Choroid plexus epithelial cell (primary cell): ENCODE measurements at places on chromosomes 11 and 22.

DNA sequence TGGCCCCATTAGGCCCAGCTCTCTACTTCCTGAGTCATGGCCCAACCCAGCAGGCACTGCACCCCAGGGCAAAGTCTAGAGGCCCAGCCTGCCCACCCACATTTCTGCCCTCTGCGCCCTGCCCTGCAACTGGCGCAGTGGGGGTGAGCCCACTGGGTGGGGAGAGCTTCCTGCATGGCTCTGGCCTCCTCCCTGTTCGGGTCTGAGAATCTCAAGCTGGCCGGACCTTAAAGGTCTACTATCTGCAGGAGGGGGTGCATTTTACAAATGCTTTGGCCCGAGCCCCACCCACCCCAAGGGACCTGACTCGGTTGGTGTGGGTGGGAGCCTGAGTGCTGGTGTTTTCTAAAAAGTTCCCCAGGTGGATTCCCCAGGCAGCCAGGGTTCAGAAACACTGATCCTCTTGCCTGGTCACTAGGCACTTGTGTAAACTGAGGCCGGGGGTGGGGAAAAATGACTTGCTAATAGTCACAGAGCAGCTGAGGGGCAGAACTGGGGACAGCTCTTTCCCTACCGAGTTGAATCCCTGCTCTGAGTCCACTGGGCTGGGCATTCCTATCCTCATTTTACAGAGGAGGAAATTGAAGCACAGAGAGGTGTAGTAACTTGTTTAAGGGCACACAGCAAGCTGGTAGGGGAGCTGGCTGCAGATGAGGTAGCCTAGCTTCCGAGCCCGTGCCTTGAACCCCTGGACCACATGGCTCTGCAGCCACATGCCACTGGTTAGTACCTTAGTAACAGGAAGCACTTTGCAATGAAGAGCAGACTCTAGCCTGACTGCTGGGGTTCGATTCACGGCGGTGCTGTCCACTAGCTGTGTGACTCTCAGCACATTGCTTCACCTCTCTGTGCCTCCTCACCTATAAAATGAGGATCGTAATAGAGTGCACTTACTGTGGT lies 36.3 kb downstream of the CD82 start:
- DNase-seq = no peak

DNA sequence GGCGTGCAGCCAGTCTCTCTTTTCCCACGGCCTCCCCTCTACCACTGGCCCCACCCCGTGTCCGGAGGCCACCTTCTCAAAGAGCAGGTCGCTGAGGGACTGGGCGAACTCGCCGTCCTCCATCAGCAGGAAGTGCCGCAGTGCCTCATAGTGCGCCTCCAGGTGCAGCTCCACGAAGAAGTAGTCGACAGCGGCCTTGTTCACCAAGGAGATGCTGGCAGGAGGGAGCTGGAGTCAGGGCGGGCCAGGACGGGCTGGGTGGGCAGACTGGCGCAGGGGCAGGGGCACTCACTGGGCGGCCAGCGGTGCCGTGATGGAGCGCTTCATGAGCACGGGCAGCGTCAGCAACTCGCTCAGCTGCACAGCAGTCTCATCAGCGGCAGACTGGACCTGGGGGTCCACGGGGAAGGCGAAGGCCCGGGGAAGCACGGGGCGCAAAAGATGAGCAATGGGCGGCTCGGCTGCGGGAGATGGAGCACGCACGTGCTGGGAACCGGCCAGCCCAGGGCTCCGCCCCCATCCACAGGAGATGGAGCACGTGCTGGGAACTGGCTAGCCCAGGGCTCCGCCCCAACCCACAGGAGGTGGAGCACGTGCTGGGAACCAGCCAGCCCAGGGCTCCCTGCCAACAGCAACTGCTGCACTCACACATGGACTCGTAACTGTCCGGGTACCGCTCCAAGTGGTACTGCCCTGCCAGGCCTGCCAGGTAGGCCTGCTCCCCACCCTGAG lies 18.4 kb downstream of the SELENOO start:
- DNase-seq = peak; percentile 94

DNA sequence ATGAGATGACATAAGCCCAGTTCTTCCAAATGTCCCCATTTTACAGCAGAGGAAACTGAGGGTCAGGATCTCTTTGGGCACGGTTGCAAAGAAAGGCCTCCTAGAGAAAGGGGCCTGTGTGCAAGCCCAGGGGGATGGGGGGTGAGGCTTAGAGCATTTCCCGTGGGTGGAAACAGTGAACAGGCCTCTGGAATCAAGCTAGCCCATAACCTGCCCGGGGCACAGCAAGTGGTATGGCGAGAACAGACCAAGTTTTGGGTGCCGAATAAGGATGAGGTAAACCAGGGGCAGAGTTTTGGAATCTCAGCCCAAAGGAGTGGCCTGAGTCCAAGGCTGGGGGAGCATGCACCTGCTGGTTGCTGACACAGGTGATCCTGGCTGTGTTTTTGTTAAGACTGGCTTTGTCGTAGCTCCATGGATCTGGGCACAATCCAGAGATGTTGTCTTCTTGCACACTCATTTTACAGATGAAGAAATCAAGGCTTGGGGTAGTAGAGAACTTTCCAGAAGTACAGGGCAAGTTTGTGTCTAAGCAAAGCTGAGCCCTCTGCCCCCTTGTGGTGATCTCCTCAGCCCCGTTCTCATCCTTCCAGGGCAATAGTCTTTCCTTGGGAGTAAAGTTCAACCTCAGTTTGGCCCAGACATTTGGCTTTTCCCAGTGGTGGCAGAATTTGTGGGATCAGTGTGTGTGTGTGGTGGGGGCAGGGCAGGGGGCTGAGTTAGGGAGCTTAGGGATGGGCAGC lies 53.5 kb upstream of the MYEOV start:
- peak; percentile 44 for DNase-seq

DNA sequence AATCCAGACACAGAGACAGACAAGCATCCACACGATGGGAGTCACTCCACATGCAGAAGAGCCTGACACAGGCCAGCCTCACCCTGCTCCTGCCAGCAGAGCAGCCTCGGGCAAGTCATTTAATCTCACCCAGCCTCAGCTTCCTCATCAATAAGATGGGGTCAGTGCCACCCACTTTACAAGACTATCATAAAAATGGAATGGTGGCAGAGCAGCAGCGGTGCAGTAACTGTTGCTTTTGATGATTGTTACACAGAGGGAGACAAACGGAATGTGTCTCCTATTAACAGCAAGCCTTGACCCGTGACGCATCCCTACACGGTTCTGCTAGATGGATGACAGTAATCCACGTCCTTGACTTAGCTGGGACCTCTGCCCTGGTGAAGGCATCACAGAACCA lies 26.0 kb upstream of the ARFGAP3 start:
- DNase-seq = no peak

- DNase-seq = no peak
These were observed 17.6 kb upstream of the CADM1 start for GRCh38 chr11:115521825-115522224.

GRCh38 chr22:17097701-17098100 lies 12.9 kb downstream of the IL17RA start:
- DNase-seq = no peak

DNA sequence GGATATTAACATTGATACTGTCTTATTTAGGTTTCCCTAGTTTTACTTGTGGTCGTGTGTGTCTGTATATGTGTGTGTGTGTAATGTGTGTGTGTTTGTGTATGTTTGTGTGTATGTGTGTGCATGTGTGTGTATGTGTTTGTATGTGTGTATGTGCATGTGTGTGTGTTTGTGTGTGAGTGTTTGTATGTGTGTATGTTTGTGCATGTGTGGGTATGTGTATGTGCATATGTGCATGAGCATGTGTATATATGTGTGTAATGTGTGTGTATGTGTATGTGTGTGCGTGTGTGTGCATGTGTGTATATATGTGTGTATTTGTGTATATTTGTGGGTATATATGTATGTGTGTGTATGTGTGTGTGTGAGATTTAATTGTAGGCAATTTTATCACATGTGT lies 17.3 kb upstream of the DNAL4 start:
- DNase-seq = no peak

DNA sequence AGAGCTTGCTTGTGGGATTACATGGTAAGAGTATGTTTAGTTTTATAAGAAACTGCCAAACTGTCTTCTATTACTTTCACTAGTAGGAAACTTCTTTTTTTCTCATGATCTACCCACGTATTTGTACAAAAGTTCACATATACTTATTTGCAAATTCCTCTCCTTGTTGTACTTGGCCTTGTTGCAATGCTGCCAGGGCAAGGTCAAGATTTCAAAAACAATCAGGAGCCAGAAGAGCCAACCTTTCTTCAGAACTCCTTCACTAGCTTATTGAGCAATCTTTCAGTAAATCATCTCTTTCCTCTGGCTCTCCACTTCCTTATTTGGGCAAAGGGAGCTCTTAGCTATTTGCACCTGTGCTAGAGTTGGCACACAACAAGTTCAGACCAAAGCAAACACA lies 9.7 kb downstream of the SRSF8 start:
- peak; percentile 99 for DNase-seq

GRCh38 chr11:33893711-33894397 lies 2.0 kb upstream of the LMO2 start:
- peak; percentile 8 for DNase-seq

DNA sequence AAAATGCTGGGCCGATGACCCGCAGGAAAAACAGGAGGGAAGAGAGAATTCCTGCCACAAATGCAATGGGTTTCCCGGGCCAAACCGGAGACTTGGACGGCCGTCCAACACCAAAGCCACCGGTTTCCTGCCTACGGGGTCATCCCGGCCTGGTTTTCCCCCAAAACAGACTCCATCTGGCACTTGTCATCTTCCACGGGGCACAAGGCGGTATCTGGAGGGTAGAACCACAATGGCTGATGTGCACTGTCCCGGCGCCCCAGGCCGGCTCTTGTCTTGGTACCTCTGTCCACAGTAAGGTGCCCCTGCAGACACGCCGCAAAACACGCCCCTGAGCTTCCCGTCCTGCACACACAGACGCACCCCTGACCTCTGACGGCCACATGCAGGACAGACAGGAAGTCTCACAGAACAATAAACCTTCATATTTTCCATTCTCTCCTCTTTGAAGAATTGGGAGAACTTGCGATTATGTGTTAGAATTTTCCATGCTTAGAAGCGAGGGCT lies 20.1 kb downstream of the CELSR1 start:
- DNase-seq = peak; percentile 18

- DNase-seq = peak; percentile 81
These were observed 68.3 kb downstream of the PLEKHA7 start for GRCh38 chr11:16945671-16946469.

GRCh38 chr22:42363892-42364291 lies 68.3 kb downstream of the NFAM1 start:
- no peak for DNase-seq

DNA sequence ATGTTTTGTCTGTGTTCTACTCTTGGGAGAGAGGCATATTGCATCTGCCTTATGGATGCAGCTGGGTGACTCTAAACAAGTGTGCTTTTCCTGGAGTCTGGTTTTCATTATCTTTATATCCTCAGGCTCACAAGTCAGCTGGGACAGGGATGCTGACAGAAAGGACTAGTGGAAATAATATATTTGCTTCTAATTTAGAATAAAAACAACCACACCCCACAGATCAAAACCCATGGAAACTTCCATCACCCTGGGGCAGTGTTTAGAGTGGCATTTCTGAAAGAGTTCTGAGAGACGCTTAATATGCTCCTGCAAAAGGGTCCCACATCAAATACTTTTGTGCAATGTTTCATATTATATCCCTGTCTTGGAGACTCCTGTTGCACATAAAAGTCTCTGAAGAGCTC lies 20.8 kb downstream of the KCNE3 start:
- DNase-seq = no peak

- DNase-seq = no peak
These were observed 303.7 kb downstream of the TTC28 start for GRCh38 chr22:28375761-28376534.

DNA sequence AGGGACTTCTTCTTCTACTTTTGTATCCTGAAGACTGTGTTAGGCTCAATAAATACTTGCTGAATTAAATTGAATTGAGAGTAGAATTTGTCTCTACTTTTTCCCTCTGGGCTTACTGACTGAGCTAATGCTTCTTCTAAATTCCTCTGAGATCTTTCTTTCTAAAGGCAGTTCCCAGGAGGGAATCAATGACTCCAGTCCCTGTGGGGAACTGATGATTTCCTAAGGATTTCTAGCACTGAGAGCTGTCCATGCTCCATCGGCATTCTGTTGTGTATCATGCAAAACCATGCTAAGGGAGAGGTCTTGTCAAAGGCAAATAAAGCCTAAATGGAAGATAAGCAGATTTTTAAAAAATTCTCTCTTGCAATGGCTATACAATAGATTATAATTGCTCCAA lies 148.8 kb upstream of the KIRREL3 start:
- DNase-seq = no peak

DNA sequence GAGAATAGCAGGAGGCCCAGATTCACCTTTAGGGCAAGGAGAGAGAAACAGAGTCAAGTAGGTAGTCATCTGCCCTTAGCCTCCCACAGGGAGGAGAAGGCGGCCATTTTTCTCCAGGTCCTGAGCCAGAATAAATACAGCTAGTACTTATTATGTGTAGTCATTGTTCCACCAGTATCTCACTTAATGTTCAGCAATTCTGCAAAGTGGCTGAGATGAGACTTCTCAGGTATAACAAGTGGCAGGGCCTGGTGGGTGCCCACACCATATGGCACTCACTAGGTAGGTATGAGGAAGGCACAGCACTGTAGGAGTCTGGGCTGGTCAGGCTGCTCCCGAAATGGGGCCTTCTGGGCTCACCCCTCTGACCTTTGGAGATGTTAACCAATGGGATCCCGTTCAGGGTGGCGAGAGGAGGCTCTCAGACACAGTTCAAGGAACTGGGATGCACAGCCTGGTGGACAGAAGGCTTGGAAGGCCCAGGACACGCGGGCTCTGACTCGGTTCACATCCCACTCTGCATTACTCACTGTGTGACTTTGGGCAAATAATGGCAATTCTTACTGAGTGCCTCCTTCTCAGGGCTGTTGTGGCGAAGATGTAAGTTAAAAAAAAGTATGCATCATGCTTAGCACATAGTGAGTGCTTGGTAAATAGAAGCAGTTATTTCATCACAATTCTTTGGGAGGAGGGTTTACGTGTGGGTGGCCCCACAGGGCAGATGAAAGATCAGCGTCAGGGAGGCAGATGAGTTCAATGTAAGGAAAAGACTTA lies 25.1 kb downstream of the RTN4RL2 start:
- DNase-seq = peak; percentile 19

GRCh38 chr22:36611241-36611976 lies 82.4 kb upstream of the EIF3D start:
- DNase-seq = no peak

DNA sequence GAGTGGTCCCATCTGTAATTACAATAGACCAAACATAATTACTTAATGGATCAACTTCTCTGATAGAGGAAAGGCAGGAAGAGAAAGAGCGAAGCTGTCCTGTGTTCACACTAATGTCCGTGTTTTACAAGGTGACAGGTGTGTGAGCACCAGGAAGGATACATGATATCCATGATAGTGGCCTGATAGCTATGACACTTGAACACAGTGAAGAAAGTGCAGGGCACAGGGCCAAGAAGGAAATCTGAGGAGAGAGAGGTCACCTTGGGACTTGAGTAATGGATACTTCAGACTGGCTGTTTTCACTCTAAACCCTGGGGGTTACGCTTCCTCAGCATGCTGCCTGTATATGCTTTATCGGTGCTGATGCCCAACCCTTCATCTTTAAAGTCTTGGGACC lies 29.4 kb downstream of the TUB start:
- no peak for DNase-seq

GRCh38 chr22:36544107-36544620 lies 15.2 kb upstream of the EIF3D start:
- peak; percentile 40 for DNase-seq

GRCh38 chr11:77557553-77557952 lies 32.2 kb upstream of the AQP11 start:
- DNase-seq = peak; percentile 42

GRCh38 chr22:47713941-47714340 lies 951.5 kb downstream of the TBC1D22A start:
- DNase-seq = no peak
